ENCODE measurements at places on chromosomes 5 and 9.

DNA sequence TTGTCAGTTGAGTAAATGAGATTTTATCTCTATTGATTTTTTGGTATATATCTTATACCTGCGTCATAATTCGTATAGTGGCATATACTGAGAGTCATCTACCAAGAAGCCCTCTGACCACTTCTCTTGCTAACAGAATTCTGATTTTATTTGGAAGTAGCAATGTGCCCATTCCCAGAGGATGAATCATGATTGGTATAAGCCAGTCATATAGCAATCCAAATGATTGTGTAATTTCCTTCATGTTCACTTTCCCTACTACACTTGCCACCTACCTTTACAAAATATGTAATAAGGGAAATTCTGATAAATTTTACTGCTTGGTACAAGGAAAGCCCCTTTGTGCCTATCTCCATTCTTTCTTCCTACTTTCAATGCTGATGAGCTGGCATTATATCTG is 16.1 kb upstream of the ZNF462 start:
- DNase-seq, result no peak

GRCh38 chr9:33320230-33320567 is 29.9 kb downstream of the NFX1 start:
- no peak for DNase-seq

GRCh38 chr9:97502222-97502983 is 937 bp downstream of the TMOD1 start:
- DNase-seq, result peak; percentile 4

- no peak for DNase-seq
These were observed 6.1 kb upstream of the TMEM268 start for GRCh38 chr9:114604989-114605388.

GRCh38 chr9:115628426-115628825 is 510.5 kb upstream of the TNC start:
- DNase-seq, result no peak

DNA sequence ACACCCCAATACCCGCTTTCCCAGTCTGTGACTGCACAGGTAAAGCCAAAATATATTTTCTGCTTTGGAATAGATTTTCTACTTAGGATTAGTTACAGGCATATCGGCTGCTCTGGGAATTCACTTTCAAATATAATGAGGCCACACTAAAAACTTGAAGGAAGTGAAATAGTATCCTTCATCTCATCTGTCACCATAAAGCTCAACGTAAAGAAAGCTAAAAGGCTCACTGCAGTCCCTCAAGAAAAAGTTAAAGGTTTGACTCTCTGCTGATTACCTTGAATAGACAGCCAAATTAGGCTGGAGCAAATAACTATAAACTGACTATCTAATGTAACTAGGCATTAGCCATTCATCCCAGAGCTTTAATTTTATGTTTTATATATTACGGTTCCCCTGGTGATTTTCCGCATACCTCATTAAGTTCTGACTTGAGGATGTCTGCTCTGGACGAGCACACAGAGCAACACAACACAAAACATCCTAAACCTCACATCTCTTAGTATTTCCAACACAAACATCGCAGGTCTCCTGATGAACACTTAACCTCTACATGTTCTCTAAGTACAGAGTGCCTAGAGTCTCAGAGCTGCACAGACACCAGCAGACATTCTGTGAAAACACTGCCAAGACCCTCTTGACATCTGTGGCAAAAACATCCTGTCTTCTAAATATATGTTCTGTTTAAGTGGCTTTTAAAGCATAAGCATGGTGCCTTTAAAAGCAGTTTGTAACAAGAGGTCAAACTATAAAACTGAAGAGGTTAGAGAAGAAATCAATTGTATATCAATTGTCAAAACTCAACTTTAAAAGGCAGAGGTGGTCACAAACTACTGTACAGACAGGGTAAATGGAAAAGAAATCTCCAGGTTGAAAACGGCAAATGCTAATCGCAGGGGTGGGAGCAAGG is 35.4 kb downstream of the ELAVL2 start:
- DNase-seq, result no peak

DNA sequence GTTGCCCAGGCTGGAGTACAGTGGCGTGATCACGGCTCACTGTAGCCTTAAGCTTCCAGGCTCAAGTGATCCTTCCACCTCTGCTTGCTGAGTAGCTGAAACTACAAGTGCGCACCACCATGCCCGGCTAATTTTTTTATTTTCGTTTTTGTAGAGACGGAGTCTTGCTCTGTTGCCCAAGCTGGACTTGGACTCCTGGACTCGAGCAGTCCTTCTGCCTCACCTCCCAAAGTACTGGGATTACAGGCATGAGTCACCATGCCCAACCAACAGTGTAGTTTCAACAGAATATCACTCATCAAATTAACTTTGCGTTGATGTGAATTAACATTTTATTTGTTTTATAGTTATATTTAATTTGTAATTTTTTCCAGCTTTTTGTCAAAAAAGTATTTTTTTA is 45.3 kb downstream of the WDR70 start:
- no peak for DNase-seq

GRCh38 chr5:17147617-17148016 is 69.8 kb upstream of the BASP1 start:
- no peak for DNase-seq

GRCh38 chr5:91266184-91266705 is 116.9 kb downstream of the ARRDC3 start:
- DNase-seq, result no peak

GRCh38 chr5:71932655-71933338 is 174.5 kb upstream of the MAP1B start:
- no peak for DNase-seq

GRCh38 chr5:179866241-179867078 is 7.8 kb upstream of the MRNIP start:
- peak; percentile 14 for DNase-seq

DNA sequence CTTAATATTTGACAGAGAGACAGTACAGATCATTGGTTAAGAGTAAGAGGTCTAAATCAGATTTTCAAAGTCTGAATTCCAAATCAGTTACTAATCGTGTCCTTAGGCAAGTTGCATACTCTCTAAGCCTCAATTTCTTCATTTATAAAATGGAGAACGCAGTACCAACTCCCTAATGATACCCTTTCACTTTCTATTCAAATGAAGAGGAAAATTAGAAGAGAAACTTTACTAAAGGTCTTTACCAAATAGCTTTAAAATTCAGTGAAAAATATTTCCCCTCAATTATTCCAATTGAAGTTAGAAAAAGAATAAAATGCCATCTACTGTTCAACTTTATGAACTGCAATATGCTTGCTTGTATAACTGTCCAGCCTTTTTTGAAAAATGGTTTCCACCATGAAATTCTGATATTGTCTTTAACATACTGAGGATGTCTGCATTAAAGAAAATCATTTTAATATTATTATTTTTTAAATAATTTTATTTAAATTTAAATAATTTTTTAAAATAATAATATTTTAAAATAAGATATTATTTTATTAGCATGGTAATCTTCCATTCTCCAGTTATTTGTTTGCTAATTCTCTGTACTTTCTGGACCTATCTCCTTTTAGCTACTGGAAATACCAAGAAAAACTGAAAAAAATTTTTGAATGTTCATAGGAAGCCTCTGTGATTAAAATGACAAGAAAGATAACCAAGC is 36.0 kb downstream of the POC5 start:
- no peak for DNase-seq

GRCh38 chr5:21574961-21575360 is 1278.2 kb downstream of the CDH12 start:
- DNase-seq, result no peak

- no peak for DNase-seq
These were observed 15.5 kb downstream of the PRKACG start for GRCh38 chr9:68998385-68998784.

DNA sequence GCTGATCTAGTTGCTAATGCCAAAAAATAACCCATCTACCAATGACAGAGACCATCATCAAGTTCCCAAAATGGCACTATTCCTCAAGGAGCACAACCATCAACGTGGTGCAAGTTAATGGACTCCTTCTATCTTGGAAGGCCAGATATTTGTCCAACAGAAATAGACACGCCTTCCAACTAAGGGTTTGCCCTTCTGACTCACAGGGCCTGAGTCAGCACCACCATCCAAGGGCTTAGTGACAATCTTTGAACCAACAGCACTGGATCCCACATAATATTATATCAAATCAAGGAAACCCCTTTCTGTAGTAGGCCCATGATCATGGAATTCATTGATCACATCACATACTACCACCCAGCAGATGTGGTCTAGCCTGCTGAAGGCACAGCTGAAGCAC is 84.3 kb downstream of the MED27 start:
- no peak for DNase-seq

DNA sequence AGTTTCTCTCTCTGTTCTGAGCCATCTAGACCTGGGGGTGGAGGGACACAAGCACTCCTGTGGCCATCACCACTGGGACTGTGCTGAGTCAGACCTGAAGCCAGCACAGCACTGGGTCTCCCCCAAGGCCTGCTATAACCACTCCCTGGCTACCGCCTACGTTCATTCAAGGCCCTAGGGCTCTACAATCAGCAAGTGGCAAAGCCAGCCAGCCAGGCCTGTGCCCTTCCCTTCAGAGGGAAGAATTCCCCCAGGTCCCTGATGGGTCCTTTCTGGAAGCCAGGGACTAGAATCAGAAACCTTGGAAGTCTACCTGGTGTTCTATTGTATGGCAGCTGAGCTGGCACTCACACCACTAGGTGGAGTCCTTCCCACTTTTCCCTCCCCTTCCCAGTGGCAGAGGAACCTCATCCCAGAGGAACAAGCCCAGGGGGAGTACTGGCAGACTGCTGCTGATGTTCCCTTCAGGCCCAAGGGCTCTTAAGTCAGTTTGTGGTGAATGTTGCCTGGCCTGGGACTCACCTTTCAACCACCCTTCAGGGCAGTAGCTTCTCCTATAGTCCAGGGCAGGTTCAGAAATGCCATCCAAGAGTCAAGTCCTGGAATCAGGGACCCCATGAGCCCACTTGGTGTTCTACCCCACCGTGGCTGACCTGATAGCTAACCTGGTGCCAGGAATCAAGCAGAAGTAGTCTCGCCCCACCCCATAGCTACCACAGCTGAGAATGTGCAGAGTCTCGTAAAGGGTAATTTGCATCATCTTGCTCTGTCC is 20.0 kb downstream of the JMY start:
- DNase-seq, result no peak

GRCh38 chr5:15757103-15757502 is 257.1 kb downstream of the FBXL7 start:
- DNase-seq, result no peak

DNA sequence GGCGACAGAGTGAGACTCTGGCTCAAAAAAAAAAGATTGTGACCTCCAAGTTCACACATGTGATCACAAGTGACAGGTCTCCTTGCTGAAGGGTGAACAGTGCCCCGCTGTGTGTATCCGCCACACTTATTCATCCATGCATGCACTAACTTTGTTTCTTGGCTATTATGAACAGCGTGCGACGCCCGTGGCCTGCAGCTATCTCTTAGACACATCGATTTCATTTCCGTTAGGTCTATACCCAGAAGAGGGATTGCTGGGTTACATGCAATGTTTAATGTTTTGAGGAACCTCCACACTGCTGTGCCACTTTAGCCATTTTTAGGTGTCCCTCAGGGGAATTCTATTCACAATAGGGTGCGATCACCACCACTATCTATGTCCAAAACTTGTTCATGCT is 12.1 kb upstream of the EGFL7 start:
- no peak for DNase-seq

GRCh38 chr5:74146796-74147195 is 493.7 kb downstream of the ENC1 start:
- no peak for DNase-seq

- no peak for DNase-seq
These were observed 33.5 kb downstream of the INSYN2B start for GRCh38 chr5:169946743-169947295.

GRCh38 chr5:172142709-172143215 is 45.3 kb downstream of the STK10 start:
- DNase-seq, result no peak

- DNase-seq, result no peak
These were observed 18.3 kb upstream of the FRMPD1 start for GRCh38 chr9:37632479-37632878.

DNA sequence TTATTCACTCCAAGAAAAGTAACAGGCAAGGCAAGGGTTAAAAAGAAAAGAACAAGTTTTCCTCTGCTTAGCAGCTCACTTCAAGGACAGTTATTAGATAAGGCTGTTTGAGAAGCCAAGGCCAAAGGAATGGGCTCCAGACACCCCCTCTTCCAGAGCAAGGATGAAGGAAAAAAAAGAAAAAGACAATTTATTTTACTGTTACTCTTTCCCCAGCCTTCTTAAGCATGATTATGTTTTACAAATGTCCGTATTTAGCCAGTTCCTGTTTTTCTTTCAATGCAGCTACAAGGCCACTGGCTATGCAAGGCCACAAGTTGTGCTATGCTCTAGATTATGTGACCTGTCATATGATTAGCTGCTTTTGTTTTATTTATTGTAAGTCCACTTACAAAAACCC is 106.5 kb upstream of the SIMC1 start:
- no peak for DNase-seq

- DNase-seq, result no peak
These were observed 46.5 kb upstream of the CEMIP2 start for GRCh38 chr9:71814815-71815214.

DNA sequence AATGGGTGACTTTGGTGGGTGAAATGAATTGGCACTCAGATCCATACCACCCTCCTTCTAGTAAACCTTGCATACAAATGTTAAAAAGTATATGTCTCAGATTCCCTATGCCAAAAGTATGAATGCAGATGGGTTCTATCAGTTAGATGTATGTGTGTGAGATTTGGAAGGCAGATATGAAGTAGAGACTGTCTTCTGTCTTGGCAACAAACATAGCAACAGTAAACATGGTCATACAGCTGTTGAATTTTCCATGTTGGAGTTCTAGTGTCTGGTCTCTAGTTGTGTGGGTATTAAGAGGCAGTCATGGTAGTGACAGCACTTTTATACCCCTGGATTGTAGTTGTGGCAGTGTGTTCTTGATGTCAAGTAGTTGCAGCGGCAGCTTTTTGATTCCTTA is 125.6 kb upstream of the PITX1 start:
- no peak for DNase-seq

- DNase-seq, result no peak
These were observed 36.2 kb downstream of the SH3PXD2B start for GRCh38 chr5:172417983-172418630.

- no peak for DNase-seq
These were observed 31.4 kb downstream of the GNAQ start for GRCh38 chr9:78000221-78000620.

GRCh38 chr9:113823421-113823820 is 52.7 kb upstream of the ZNF618 start:
- no peak for DNase-seq

GRCh38 chr9:129775448-129775798 is 22.6 kb upstream of the PTGES start:
- DNase-seq, result no peak

GRCh38 chr9:89811356-89811755 is 206.5 kb downstream of the GADD45G start:
- no peak for DNase-seq

DNA sequence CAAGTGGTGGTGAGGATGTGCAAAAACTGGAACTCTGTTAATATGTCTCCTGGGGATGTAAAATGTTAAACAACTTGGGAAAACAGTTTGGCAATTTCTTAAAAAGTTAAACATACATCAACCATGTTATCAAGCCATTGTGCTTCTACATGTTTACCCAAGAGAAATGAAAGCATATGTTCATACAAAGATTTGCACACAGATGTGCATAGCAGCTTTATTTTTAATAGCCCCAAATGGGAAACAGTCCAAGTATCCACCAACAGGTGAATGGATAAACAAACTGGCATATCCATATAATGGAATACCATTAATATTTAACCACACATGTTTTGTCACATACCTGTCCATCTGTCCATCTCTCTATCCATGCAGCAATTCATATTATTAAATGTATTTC is 6.2 kb downstream of the VPS13A start:
- DNase-seq, result no peak

GRCh38 chr5:78738693-78739300 is 90.2 kb upstream of the LHFPL2 start:
- DNase-seq, result no peak

All from stimulated activated CD4-positive, alpha-beta T cell treated with anti-CD3 and anti-CD28 coated beads, Interleukin-12 subunit alpha, Interleukin-12 subunit beta, amount 100 ng/mL, for 4 hours (primary cell).